DND-41 (cell line): ENCODE measurements at places on chromosomes 2 and 18.

- no peak for DNase-seq
Measured at GRCh38 chr2:225670111-225670974, 270.8 kb downstream of the NYAP2 start.

- DNase-seq: no peak
Measured at GRCh38 chr18:22505141-22505591, 87.5 kb upstream of the CTAGE1 start.

- no peak for DNase-seq
Measured at GRCh38 chr18:36432880-36433555, 135.5 kb downstream of the FHOD3 start.

DNA sequence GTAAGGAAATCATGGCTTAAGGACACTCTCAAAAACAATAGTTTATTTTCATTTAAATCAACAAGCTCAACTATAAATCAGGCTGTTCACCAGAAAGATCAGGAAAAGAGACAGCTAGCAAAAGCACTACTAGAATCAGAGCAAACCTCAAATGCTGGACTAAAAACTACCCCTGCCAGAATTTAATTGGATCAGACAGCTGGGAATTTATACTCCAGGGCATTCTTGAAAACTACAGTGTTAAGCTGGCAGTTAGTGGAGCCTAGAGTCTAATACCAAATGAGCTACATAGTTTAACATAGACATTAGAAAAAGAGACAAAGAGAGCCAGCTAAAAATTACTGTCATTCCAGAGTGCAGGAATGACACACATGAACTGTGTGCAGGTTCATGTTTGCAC, 1016.4 kb upstream of the CRIM1 start:
- no peak for DNase-seq

- DNase-seq: no peak
Measured at GRCh38 chr18:22691946-22692710, 241.0 kb upstream of the RBBP8 start.

GRCh38 chr18:29009250-29009803, 832.4 kb upstream of the CDH2 start:
- DNase-seq: no peak

DNA sequence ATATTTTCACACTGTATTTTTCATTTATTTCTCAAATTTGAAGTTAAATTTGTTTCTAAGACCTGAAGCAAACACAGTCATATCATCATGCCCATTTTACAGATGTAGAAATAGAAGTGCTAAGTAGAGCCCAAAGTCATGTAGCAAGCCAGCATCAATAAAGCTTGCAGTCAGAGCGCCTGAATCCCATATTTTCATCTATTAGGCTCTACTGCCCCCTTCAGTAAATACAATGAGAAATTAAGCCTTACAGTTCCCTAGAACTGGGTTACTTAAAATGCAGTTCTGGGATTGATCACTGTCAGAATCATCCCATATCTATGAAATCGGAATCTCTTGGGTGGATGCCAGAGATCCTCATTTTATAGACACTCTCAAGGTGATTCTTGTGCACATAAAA, 419.9 kb downstream of the TGIF1 start:
- DNase-seq: no peak

GRCh38 chr18:48676756-48677368, 138.0 kb downstream of the CTIF start:
- peak; percentile 66 for DNase-seq

- no peak for DNase-seq
Measured at GRCh38 chr2:64165706-64166105, 21.5 kb upstream of the PELI1 start.

DNA sequence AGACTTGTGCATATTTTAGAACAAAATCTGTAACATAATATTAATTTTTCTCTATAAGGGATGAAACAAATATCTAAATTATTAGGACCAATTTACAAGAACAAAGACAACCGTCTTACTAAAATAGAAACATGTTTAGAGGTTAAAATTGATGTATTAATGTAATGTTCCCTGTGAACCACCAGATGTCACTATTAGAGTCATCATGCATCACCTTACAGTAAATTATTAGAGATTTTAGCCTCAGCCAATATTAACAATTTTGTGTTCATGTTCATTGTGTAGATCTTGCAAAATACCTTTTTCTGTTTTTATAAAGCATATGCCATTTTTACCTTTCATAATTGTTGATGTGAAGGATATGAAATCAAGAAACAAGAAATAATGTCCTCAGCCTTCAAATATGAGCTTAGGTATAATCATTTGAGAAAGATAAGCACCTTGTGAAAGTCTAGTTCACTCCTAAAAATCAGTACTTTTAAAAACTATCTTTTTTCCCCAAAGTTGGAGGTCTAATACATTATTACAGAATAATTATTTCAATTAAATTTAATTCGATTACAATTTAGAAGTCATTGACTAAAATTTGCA, 344.3 kb upstream of the KCNH7 start:
- DNase-seq: no peak

DNA sequence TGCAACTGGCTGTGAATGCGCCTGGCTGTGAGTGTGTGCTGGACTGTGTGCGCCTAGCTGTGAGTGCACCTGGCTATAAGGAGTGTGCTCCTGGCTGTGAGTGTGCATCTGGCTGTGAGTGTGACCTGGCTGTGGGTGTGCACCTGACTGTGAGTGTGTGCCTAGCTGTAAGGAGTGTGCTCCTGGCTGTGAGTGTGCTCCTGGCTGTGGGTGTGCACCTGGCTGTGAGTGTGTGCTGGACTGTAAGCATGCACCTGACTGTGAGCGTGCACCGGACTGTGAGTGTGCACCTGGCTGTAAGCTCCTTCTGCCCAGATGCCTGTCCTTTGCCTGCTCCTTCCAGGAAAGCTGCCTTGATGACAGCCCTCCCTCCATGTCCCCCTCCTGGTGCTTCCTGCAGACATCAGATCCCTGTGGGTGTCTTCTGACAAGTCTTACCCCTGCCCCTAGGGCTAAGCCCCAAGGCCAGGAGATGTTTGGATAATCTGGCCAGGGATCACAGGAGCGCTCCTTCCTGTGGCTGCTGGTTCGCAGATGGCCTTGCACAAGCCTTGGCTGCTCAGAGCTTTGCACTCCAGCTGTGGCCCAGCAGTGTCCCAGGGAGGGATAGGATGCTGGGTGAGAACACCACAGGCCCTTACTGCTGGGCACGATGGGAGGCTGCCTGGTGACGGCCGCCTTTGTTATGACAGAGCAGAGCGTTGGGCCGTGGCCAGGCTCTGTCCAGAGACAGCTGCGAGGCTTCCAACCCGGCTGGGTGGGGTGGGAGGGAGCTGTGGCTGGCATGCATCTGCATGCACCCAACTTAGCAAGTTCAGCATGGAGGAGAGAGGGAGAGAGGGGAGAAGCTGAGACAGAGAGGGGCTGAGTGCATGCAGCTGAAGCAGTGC, 89.9 kb downstream of the GLI2 start:
- no peak for DNase-seq

GRCh38 chr2:203650860-203651613, 55.4 kb upstream of the CD28 start:
- DNase-seq: peak; percentile 31

DNA sequence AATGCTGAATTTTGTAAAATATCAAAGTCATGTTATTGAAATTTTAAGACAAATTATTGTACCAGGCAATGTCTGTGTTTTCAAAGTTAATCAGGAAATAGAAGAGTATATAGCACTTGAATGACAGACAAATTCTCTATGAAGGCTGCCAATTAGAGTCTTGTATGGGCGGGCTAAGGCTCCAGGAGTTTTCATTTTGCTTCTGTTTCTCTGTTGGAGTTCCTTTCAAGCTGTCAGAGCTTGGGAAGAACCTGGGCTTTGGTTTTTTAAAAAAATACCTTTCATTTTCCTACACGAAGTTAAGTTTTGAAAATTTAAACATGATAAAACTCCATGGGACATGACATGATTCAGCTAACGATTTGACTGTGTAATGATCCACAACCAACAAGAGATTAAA, 339.0 kb upstream of the KCNH7 start:
- no peak for DNase-seq

- no peak for DNase-seq
Measured at GRCh38 chr2:34998741-34999140, 1356.8 kb upstream of the CRIM1 start.

DNA sequence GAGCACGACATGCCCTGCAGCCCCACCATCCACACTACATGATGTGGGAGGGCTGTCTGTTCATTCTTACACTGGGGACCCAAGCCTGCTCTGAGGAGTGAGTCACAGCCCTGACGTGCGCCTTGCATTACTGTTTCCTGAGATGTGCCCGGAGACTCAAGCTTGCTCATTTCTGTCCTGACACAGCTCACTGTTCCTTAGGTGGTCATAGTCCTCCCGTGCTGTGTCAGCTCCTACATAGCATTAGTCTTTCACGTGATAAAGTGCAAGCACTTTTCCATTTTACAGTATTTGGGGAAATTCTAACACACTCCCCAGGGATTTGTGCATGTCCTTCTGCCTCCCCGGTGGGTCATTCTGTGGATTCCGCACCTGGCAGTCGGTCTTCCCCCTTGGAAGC, 46.2 kb upstream of the TRIM43B start:
- DNase-seq: no peak

DNA sequence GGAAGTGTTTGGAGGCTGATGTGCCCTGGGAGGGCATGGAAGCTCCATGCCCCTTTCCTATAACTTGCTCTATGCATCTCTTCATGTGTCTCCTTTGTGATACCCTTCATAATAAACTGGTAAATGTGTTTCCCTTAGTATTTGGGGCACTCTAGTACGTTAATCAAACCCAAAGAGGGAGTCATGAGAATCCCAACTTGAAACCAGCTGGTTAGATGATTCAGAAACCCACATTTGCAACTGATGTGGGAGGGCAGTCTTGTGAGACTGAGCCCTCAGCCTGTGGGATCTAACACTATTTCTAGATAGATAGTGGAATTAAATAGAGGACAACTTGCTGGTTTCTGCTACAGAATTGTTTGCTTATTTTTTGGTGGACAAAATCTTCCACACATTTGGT, 20.3 kb downstream of the ANKRD30B start:
- no peak for DNase-seq

DNA sequence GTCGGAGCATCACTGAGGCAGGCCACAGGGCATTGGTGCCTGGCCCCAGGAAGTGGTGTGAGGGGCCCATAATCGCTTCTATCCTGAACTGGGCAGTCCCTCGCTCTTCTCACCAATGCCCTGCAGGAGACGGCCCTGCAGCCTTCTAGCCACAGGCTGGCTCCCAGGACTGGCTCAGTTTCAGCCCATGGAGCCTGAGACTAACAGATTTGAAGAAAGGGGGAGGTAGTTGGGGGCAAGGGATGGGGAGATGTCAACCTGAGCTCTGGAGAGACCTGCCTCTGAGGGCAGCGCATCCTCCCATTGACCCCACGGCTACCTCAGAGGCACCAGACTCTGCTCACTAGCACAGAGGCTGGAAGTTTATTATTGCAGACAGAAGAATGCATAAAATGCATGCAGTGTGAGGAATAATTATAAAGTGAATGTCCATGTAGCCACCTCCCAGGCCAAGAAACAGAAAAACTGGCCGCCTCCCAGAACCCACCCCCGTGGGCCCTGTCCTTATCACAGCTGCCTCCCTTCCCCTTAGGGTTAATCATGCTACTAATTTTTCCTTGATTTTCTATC, 1.4 kb downstream of the TOGARAM2 start:
- no peak for DNase-seq

GRCh38 chr2:100380681-100381080, 36.8 kb downstream of the CHST10 start:
- no peak for DNase-seq

GRCh38 chr2:152054593-152054992, 44.3 kb downstream of the CACNB4 start:
- no peak for DNase-seq

- peak; percentile 24 for DNase-seq
Measured at GRCh38 chr2:174699993-174700766, 64.1 kb downstream of the CHRNA1 start.

- DNase-seq: peak; percentile 11
Measured at GRCh38 chr2:176494949-176495353, 225.7 kb downstream of the MTX2 start.

DNA sequence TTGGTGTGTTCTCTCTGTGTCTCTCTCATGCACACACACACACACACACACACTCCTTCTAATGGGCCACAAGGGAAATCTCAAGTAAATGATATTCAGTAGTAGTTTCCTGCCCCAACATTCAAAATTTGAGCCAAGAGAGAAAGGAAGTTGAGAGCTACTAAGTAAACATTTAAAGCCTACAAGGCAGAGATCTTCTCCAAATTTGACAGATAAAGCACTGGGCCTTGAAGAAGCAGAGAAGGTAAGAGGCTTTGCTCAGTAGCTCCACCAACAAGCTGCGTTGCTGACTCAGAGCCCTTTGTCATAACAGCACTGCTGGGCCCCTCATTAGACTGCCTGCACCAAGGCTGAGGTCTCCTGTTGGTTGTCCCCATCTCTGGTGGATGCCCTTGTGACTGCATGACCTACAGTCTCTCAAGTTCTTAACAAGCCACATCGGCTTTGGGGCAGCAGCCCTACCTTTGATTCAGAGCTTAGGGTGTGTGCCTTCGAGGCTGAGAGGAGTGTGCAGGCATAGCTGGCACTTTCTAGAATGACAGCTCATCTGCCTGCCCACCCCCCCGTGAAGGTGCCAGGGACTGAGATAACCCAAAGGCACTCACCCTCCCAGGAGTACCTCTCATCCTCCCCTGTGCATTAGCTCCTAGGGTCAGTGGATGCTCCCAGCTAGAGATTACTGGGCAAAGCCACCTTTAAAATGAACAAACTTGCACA, 32.3 kb upstream of the NEB start:
- DNase-seq: no peak

DNA sequence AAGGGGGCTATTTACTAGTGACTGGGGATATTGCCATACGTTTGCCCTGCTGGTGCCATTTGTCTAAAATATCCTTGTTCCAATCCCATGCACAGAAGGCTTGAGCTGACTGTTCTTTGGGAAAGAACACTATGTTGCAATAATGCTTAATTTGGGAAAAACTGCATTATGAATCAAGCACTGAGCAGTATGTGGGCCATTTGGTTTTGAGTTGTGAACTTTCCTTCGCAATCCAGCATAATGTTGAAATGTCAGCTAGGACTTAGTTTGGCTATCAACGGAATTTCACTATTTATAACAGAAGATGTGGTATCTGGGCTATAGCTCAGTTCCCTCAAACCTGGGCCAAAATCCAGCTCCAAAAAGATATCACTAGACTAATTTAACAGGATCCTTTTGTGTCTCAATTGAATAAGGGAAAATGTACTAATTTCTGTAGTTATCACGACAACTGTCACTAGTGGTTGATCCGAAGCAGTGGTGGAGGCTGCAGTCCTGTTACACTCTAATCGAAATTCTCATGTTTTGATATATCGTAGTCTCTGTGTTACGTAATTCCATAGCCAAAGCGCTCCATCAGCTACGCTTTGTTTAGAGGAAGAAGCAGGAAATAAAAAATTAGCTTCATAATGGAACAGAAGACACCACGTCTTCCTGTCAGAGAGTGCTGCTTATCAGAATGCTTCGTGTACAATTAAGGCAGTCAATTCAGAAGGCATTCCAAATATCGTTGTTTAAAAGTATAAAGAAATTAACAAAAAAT, 686.8 kb upstream of the SALL3 start:
- DNase-seq: no peak

DNA sequence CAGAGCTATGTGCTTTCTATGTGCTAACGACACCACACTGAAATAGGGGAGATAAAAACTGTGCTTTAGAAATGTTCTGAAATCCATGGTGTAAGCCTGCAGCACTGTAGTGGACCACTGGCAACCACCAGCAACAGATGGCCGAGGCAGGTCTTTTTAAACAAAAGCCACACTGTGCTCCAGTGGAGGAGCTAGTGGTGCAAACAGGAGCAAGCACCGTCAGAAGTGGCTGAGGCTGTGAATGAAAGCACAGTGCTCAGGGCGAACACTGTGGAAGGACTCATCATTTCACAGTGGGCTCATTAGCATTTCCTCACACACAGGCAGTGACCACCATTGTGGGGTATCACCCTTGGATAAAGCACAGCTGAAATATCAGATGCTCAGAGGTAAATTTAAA, 22.9 kb upstream of the MTX2 start:
- no peak for DNase-seq
